ENCODE measurements at places on chromosomes 16 and 17.
A peak's percentile ranks its signal among the peaks of the same experiment; 100 is the strongest.

GRCh38 chr16:12675046-12675445 is 128.6 kb downstream of the CPPED1 start:
- DNase-seq: no peak

DNA sequence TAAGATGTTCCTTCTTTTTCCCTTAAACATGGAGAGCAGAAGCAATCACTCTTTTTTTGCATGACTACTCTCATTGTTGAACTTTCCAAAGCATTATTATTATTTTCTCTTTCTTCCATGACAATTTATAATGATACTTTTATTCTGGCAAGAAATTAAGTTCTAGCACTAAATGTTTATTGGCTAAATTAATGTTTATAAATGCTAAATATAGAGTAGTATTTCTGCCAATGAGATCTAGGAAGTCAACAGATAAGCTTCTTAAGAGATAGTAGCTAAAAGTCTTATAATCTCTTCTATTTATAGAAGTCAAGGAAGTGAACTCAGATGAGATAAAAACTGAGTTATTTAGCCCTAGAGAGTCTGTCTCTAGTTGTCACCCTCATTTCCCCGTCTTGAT is 920.1 kb downstream of the KCNJ2 start:
- DNase-seq: no peak

GRCh38 chr16:70635336-70636016 is 10.9 kb upstream of the IL34 start:
- no peak for DNase-seq

DNA sequence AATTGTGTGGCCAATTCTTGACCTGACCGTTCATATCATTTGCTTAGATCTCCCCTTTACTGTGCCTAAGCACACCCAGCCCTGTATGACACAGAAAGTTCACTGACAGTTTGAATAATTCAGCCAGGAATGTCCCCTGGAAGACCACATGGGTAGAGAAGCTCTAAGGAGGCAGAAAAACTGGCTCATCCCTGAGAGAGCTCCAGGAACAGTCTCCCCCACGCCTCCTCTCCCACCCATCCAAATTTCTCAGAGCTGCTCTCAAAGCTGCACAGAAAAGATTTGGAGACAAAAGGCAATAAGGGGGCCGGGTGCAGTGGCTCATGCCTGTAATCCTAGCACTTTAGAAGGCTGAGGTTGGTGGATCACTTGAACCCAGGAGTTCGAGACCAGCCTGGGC is 11.2 kb downstream of the PRAC1 start:
- DNase-seq: no peak

GRCh38 chr16:80369138-80369958 is 171.4 kb upstream of the DYNLRB2 start:
- no peak for DNase-seq

DNA sequence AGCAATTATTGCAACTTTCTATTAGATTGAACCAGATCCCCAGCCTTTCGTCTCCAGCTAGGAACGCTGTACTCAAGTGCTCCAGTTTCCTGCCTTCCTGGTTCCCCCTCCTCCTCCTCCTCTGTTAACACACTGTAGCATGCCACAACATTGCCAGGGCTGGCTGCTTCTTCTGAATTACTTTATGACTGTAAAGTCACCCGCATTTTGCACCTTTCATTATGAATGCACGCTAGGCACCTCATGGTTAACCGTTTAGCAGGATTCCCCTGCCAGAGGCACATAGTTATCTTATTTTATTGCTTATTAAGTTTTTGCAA is 4.5 kb downstream of the ZNF423 start:
- DNase-seq: no peak

GRCh38 chr17:70961341-70961740 is 792.0 kb downstream of the KCNJ2 start:
- DNase-seq: no peak

- DNase-seq: no peak
Observed at GRCh38 chr16:50862818-50863643, 121.1 kb downstream of the CYLD start.

- DNase-seq: peak; percentile 33
Observed at GRCh38 chr16:85291302-85292148, 179.3 kb upstream of the CIBAR2 start.

GRCh38 chr17:75668489-75668888 is 1.4 kb downstream of the SAP30BP start:
- DNase-seq: no peak

GRCh38 chr16:70402916-70403659 is 35.8 kb downstream of the ST3GAL2 start:
- DNase-seq: peak; percentile 72

GRCh38 chr17:76558198-76559095 is 18.6 kb downstream of the PRCD start:
- no peak for DNase-seq

- DNase-seq: no peak
Observed at GRCh38 chr17:19386051-19386929, 700 bp downstream of the MFAP4 start.

GRCh38 chr17:75317671-75318070 is 28.4 kb upstream of the SLC25A19 start:
- DNase-seq: no peak

- no peak for DNase-seq
Observed at GRCh38 chr17:14269473-14269872, 31.4 kb upstream of the HS3ST3B1 start.

DNA sequence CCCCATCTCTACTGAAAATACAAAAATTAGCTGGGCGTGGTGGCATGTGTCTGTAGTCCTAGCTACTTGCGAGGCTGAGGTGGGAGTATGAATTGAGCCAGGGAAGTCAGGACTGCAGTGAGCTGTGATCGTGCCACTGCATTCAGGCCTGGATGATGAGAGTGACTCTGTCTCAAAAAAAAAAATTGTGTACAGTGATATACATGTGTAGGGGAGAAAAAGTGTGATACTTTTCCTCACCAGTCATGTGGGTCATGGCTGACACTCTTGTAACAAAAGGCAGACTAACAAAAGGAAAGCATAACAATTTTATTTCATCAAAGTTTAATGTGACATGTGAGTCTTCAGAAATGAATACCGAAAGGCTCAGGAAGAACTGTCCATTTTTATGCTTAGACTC is 2.0 kb upstream of the ABCC12 start:
- DNase-seq: no peak

- peak; percentile 64 for DNase-seq
Observed at GRCh38 chr17:29112771-29113295, 67.4 kb downstream of the MYO18A start.

DNA sequence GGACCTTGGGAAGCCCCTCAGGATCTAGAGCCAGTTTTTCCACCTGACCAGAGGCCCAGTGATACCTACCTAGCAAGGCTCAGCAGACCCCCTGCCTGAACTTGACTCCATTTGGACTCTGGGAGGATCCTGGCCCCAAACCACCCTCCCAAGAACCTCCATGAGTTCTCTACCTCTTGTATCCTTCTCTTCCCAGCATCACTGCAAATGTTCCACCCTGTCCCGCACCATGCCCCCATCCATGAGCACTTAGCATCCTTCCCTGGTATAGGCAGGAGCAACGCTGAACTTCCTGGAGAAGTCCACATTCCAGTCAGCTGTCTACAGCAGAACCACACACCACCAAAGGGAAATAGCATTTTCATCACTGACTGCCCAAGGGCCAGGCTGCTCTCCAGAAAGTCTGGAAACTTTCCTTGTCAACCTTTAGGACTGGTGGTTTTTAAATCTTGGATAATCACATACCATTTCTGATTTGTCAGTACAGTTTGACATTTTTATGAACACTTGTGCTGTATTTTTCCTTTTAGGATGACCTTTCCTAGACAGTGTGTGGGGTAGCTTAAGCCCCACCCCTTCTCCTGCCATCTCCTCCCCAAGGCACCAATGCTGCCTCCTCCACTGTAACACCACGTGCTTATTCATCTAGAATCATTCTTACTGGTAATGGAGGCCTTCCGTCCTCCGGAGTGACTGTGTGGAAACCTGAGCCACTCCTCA is 13.9 kb downstream of the EIF4A3 start:
- DNase-seq: no peak

DNA sequence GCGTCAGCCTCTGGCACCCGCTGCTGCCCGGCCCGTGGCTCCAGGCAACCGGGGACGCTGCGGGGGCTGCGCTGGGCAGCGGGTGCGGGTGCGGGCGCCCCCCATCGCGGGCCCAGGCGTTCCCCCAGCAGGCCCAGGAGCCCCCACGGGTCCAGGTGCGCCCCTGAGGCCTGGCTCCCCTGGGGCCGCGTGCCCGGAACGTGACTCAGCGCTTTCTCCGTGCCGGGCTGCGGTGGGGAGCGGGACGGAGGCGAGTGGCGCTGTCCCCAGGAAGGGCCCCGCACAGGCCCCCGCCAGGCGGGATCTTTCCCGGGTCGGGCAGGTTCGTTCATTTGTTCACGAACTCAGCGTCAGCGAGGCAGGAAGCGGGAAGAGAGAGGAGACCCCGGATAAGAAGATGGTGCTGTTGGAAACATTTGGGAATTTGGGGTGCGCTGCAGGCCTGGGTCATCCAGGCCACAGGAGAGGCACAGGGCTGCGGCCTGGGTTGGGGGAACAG is 18.4 kb upstream of the EXOC7 start:
- no peak for DNase-seq

DNA sequence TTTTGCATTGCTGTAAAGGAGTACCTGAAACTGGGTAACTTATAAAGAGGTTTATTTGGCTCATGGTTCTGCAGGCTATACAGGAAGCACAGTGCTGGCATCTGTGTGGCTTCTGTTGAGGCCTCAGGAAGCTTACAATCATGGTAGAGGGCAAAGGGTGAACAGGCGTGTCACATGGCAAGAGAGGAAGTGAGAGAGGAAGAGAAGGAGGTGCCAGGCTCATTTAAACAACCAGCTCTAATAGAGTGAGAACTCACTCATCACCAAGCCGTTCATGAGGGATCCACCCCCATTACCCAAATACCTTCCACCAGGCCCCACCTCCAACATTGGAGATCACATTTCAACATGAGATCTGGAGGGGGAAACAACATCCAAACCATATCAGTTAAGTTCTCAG is 16.4 kb upstream of the CLEC19A start:
- DNase-seq: no peak

DNA sequence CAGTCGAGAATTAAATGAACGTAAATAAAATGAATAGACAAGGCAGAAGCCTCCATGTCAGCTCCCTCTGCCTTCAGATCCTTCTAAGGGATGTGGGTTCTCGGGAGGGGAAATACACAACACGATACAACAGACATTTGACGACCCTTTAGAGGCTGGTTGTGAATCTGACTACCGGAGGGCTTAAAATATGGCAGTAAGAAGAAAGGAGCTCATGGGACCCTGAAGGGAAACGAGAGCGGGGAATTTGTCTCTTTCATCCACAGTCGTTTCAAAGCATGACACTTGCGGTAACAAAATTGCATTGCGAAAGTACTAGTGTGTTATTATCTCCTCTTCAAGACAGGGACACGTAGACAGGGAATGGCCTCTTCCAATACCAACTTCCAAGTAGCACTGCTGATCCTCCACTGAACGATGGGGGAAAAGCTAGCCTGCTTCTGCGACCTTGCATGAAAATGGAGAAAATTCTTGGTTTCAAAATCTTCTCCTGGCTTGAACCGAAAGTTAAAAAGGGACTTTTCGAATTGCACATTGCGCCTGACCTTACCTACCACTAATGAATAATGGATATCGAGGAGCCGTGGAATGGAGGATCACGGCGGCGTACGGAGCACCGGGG is 1.2 kb upstream of the TNRC6C start:
- no peak for DNase-seq

- DNase-seq: no peak
Observed at GRCh38 chr17:76561799-76562268, 22.0 kb downstream of the PRCD start.

DNA sequence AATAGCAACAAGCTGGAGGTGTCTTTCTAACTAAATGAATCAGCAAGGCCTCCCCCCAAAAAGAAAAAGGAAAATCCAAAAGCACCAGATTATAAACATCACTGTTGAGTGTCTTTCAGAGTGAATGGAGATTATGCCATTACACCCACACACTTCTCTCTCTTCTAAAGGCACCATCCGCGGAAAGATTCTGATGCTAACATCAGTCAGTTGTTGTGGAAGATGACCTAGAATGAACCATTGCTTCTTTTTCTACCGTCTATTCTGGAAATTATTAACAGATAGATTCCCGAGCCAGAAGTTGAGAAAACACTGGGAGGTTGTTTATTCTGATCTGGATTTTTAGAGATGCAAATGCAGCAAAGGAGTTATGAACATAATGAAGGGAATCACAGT is 60.9 kb upstream of the FAM20A start:
- DNase-seq: no peak

All from GF-D8 (cell line).